ENCODE measurements at places on chromosomes 7 and 10.

DNA sequence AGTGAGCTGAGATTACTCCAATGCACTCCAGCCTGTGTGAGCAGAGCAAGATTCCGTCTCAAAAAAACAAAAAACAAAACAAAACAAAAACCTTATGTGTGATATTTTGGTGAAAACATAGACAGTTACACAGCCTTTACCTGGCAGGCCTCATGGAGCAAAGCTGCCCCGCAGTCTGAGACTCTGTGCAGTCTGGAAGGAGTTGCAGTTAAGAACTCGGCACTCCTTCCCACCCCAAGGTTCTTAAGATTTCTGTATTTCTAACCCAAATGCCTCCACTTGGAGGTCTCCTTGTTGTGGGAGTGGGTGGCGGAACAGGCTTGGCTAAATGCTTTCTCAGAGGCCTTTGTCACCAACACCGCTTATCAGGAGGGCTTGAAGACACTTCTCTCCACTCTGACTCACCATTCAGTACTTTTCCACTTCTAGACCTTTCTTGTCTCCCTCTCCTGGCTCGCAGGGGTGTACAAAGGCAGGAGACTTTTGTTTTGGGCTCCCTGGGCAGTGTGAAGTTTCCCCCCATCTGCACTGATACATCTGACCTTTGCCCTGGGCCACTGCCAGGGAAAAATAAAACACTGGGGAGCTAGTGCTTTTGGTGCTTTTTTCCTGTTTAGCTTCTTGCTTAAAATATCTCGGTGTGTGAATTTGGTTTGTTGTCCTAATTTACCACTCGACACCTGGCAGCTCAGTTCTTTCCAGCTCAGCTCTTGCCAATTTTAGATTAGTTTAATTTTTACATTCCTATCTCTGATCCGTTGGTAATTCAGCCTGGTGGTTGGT is 51.3 kb upstream of the MAGI2 start:
- DNase-seq, result peak; percentile 28

DNA sequence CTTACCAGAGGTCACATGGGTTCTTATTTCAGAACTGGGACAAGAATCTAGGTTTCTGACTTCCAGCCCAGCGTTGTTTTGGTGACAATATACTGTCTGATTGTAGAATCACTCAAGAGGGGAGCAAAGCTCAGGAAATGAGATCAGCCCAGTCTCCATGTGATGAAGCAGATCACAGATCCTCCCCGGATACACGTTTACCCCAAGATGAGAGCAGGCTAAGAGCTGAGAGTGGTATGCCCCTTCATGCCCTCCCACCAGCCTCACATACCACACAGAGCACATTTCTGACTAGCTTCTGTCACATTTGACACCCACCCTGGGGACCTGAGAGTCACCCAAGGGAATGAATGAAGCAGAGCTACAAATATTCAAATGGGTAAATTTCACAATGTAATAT is 27.1 kb upstream of the PRKCQ start:
- DNase-seq, result no peak

GRCh38 chr10:132862485-132863420 is 76.8 kb upstream of the NKX6-2 start:
- DNase-seq, result no peak

DNA sequence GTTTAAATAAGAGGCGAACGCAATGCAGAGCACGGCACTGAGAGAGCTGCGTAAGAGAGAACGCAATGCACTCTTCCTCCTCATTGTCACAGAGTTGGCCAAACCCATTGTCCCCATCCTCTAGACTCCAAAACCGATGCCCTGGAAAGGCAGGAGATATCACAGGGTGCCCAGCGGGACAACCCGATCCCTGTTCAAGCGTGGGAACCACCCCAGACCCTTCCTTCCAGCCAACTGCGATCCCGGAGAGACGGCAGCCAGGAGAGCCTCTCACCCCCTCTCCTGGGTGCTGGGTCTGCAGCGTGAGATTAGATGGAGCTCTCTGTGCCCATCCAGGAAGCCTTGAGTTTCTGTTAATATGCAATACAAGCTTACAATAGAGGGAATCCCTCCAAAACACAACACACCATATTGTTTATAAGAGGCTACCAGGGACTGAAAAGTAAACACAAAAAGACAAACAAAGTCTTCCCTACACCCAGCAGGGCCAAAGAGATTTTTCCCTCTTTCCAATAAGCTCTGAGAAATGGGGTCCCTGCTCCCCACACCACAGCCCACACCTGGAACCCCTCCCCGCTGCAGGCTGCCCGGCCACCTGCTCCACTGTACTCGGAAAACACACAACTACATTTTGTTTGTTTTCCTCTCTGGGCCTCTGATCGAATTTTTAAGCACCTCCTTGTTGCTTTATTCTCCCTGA is 187.6 kb downstream of the ADARB2 start:
- DNase-seq, result no peak

DNA sequence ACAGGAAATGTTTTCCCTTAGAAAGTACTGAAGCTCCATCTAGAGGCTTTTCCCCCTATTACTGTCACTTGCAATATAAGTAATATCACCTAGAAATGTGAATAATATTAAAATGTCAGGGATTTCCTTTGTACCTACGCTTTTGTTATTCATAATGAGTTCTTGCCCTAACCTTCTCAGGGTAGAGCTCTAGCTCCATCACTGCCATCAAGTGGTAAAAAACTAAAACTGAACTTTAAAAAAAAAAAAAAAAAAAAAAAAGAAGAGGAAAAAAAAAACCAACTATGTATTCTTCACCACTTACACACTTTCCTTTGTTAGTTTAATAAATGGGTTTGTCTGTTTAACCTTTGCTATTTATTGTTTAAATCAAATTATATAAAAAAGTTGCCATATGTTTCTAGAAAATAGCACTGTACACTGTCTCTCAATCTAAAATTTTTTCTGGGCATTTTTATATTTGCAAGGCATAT is 49.9 kb downstream of the DNAJC1 start:
- peak; percentile 53 for DNase-seq

GRCh38 chr10:73233883-73234282 is 13.2 kb downstream of the DNAJC9 start:
- DNase-seq, result no peak

GRCh38 chr7:69756235-69756634 is 158.0 kb downstream of the AUTS2 start:
- DNase-seq, result peak; percentile 41

GRCh38 chr7:90320801-90321494 is at the start of gene FAM237B:
Gene FAM237B, minus strand, starts transcription at chr7:90321304. Its CDS starts 1,556 bp downstream, at chr7:90319748.
- peak; percentile 60 for DNase-seq

DNA sequence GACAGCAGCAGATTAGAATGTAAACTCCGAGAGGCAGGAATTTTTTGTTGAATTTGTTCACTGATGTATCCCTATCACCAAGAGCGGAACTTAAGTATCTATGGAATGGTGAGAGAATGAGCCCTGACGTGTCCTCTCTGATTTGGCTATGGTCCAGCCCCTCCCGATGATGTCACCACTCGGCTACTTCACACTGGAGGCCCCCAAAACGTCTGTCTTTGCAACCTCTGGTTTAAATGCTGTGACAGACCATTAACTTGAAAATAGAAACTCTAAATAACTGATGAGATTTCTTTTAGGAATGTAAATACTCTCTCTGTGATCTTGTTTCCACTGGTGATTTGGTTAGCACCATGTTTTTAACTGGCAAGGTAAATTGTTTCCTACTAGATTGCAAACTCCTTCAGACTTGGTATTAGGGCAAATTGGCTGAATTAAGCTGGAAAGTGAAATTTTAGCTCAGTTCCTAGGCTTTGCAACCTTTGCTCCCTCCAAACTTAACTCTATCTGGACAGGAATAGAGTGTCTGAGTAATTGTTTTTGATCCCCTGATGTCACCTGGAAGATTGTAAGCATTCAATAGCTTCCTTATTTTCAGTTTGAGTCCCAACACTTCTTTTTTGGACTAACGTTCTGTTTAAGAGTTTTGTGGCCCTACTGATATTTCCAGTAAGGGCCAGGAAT is 19.1 kb downstream of the SLC16A12 start:
- peak; percentile 96 for DNase-seq

GRCh38 chr10:30510184-30510931 is 76.4 kb downstream of the MAP3K8 start:
- DNase-seq, result peak; percentile 69

GRCh38 chr10:108036265-108036664 is 871.8 kb upstream of the SORCS1 start:
- DNase-seq, result no peak

DNA sequence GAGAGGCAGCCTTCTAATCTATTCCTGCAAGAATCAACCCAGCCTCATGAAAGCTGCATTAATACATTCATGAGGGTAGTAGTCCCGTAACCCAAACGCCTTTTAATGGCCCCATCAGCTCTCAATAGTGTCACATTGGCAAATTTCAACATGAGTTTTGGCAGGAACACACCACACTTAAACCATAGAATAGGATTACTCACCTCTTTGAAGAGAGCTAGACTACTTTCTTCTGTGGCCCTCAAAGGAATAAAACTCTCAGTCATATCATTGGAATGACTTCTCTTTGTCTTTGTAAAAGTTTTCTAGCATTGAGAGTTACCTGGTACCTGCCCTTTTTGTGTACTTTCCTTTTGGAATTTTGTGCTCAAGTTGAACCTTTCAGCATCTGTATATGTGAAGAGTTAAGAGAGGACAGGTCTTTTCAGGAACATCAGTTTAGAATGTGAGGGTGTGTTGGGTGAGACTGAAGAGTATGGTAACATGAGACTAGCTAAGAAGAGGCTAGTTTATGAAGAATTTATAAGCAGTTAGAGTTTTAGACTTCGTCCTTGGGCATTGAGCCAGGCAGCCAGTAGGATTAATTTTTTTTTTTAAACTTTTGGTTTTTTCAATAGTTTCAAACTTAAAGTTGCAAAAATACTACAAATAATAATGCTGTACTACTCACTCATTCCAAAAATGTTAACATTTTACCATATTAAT is 92.6 kb downstream of the MLLT10 start:
- DNase-seq, result peak; percentile 59

- no peak for DNase-seq
These were observed 6.5 kb downstream of the DLX5 start for GRCh38 chr7:97018126-97018601.

GRCh38 chr7:5773661-5774086 is 7.8 kb downstream of the RNF216 start:
- DNase-seq, result peak; percentile 97

- DNase-seq, result peak; percentile 70
These were observed 521.0 kb downstream of the KIF20B start for GRCh38 chr10:90222372-90222771.

- no peak for DNase-seq
These were observed 227.2 kb downstream of the CUX1 start for GRCh38 chr7:102044641-102044983.

- DNase-seq, result no peak
These were observed 52.8 kb downstream of the C10orf90 start for GRCh38 chr10:126617733-126618132.

- no peak for DNase-seq
These were observed 15.3 kb downstream of the HNRNPA2B1 start for GRCh38 chr7:26185131-26185843.

GRCh38 chr10:87658858-87659555 is 671 bp upstream of the PAPSS2 start:
- no peak for DNase-seq

- no peak for DNase-seq
These were observed 479.3 kb downstream of the DNAJB6 start for GRCh38 chr7:157816086-157816485.

DNA sequence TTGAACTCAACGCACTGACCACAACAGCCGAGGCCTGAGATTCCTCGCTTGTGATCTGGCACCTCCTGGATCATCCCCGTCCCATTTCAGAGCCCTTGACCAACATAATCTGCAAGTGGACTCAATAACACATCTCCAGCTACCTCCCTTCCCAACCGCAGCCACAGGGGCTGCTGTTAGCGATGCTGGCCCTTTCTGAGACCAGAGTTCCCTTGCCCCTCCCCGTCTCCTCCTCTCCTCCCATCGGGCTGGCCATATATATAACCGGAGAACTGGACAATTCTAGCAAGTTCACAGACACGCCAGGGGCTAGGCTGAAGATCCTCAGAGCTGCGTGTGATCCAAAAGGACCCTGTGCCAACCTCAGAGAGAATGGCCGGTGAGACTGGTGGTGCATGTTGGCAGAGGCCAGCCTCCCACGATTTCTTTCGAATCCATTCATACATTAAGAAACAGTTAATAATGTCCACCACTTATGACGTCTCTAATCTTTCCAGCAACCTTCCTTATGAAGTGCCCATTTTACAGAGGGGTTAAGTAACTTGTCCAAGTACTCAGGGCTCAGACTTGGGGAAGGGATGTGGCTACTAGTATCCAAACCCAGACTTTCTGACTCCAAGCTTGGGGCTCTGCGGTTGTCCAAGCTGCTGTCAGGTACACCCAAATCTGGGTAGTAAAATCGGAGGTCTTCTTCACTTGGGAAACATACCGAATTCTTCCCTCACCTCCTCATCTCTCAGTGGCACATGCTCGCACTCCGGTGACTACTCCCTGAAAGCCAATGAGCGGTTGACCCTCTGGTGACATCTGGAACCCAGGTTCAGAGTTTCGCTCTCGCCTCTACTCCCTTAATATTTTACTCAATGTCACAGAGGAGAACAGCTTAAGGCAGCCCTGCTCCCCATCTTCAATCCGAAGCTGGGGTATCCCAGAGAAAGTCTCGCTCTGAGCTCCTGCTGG is 11.2 kb upstream of the FEZF1 start:
- DNase-seq, result no peak

- DNase-seq, result no peak
These were observed 80.4 kb upstream of the BMPER start for GRCh38 chr7:33824911-33825459.

- peak; percentile 60 for DNase-seq
These were observed 1231.1 kb upstream of the CELF2 start for GRCh38 chr10:9786576-9786975.

DNA sequence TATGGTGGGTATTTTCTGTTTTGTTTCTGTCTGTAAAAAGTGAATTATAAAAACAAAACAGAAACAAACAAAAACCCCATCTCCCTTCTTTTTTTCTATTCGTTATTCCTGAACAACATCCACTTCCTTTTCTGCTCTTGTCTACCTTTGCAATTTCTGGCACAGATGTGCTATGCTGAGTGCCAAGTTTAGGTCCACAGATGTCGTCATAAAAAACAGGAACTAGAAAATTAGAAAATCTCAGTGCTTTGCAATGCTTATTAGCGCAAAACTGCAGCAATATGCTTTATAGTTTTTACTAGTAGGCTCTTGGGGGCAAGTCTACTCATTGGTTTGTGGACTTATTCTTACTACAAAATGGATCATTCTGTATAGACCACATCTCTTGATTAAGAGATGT is 94.2 kb upstream of the PRKCQ start:
- no peak for DNase-seq

DNA sequence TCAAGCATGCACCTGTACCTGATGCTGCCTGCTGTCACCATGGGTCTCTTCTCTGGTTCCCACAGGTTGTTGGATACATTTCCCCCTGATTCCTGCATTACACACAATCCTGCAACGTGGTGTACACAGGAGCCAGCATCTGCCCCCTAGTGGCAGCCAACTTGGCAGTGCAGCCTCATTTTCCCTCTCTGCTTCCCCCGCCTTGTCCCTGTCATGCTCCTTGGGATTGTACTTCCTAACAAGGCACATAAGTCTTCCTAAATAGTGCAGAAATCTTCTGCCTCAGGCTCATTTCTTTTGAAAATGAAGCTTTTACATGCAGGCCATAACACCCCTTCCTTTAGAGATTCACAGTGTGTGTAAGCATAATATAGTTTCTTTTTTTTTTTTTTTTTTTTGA is 387.5 kb downstream of the CCSER2 start:
- DNase-seq, result peak; percentile 51
